Glutamatergic neuron (in vitro differentiated cells): ENCODE measurements at places on chromosomes 2 and 18. TPM values are rescaled to one million over a fixed set of nuclear protein-coding genes. Genes with fewer than 3 reads are reported as not detected.

- DNase-seq, result no peak
Measured at GRCh38 chr2:220090050-220090449, 462.6 kb downstream of the SLC4A3 start.

DNA sequence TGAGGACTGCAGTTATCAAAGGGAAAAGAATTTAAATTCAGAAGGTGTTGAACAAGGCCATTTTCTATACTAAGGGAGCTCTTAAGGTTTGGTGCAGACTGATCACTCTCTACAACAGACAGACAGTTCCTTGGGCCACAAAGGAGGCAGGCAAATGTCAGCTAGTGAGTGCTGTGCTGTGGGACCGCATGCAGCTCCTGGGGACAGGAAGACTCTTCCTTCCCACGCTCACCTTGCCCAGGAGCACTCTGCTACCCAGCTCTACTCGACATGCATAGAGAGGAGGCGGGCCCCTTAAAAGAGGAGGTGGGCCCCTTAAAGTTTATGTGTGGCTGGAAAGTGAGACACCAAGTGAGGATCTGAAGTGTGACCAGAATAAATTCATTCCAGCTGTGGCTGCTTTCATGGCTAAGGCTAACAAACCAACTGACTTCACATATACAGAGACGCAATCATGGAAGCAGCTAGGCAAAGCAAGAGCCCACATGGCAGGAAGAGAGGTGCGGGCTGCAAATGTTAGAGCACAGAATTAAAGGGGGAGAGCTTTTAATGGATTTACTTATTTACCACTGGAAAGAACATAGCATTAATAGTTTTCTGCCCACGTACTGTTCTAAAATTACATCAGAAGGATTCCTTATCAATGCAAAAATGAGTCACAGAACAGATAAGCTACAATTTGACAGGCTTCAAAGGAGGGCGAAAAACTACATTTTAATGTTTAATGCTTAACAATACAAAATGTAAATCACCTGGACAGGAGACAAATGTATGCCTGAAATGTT, 101.4 kb upstream of the RNU4ATAC start:
- no peak for DNase-seq

CCDC142 gene
- total RNA-seq, result 28.0 TPM

DNA sequence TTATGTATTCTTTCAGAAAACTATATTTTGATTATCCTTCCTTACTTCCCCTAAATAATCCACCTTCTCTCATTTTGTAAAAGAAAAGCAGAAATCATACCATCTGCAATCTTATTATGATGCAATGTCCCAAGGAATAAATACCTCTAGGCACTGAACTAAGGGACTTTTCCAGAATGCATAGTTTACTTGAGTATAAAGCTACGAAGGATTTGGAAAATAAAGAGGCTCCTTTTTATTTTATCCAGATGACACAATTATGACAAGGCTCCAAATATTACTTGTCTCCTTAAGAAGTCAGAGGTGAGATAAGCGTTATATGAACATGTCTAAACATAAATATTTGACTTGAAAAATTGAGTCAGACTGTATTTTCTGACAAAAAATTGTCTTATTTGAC, 72.1 kb downstream of the COL3A1 start:
- no peak for DNase-seq

ESCO1 gene
- total RNA-seq, result 14.3 TPM

GRCh38 chr2:128324897-128325410, 6.3 kb upstream of the HS6ST1 start:
- DNase-seq, result no peak

- no peak for DNase-seq
Measured at GRCh38 chr2:131029812-131030211, 63.4 kb downstream of the FAM168B start.

GRCh38 chr2:163247847-163248220, 409.3 kb upstream of the KCNH7 start:
- no peak for DNase-seq

DNA sequence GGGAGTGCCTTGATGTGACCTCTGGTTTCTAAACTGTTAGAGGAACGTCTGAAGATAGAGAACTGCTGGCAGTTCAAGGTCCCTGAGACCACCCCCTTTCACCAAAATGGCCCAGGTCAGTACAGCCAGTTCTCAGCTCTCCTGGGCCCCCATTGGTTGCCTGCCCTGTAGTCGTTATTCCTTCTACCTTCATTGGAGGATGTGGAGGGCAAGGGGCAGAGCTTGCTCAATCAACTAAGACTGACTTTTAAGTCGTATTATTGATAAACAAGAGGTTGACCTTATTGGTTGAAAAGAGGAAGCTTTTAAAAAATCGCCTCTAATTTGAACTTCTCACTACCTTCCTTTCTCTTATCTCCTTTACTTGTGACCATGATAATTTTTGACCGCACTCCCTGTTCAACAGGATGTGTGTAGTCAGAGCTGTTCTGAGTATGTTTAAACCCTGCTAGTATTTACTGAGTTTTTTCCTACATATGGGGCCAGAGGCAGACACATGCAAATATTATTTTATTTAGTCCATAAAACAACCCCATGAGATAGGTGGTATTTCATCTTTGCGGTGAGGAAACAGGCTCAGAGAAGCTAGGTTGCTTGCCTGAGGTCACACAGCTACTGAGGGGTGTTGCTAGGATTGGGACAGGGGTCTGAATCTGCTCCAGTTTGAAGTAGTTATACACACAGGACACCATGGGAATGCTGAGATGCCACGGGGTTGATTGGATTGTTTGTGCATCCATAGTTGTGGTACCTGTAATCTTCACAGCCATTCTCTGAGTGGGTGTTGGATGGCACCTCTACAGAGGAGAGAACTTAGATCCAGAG, 65.9 kb downstream of the TMEM247 start:
- DNase-seq, result no peak

APCDD1 gene
- 171 TPM for total RNA-seq

GAD1 gene
- 0.44 TPM for total RNA-seq

- DNase-seq, result peak; percentile 58
Measured at GRCh38 chr2:134120733-134121630, 132.9 kb upstream of the MGAT5 start.

DNA sequence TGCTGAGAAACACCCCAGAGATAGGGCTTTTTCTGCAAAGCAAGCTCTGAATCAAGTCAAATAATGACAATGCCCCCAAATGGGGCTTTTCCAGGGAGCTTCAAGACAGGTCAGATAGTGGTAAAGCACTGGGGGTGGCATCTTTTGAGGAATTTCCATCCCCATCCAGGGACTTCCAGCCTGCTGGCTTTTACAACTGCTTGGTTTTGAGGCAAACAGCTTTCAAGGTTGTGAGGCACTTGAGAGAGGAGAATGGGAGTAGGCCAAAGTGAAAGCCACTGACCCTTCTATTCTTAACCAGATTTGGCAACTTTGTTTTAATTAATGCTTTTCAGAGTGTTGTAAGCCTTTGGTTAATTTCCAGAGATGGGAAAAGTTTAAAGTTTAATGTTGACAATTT, 762.0 kb upstream of the POU3F3 start:
- no peak for DNase-seq

GRCh38 chr2:241258505-241259280, 56.8 kb downstream of the HDLBP start:
- no peak for DNase-seq

GRCh38 chr18:596288-596881, 403 bp upstream of the CLUL1 start:
- no peak for DNase-seq

GRCh38 chr2:42562474-42563144, 5.8 kb upstream of the MTA3 start:
- DNase-seq, result no peak

- DNase-seq, result no peak
Measured at GRCh38 chr2:19021100-19021476, 337.3 kb downstream of the OSR1 start.

- DNase-seq, result no peak
Measured at GRCh38 chr18:47254341-47254939, 3.0 kb upstream of the SKOR2 start.

DNA sequence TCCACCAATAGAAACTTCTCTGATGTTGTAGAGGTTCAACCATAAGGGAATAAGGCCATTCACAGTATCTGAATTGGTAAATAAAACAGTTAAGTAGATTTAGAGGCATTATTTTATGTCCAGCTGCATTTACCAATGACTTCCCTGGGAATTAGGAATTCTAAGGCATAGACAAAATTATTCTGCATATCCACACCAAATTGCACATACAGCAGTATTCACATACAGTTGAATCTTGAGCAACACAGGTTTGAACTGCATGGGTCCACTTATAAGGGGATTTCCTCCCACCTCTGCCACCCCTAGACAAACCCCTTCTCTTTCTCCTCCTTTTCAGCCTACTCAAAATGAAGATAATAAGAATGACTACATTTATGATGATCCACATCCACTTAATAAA, 54.4 kb downstream of the COL5A2 start:
- DNase-seq, result no peak

DNA sequence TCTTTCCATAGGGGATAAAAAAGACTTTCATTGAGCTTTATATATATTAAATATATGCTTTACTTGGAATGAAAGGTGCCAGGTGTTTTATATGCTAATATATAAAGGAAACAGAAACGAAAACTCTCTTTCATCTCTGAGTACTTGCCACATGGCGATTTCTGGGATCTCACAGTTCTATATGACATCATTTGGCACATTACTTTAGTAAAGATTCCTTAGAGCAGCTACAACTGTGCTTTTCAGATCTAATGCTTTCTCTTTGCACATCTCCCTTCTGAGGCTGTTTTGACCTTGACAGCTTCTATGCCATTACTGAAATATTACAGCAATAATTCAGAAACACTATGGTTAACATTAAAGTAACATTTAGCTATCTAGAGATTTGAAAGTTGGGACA, 1082.9 kb upstream of the CDH2 start:
- no peak for DNase-seq

DNA sequence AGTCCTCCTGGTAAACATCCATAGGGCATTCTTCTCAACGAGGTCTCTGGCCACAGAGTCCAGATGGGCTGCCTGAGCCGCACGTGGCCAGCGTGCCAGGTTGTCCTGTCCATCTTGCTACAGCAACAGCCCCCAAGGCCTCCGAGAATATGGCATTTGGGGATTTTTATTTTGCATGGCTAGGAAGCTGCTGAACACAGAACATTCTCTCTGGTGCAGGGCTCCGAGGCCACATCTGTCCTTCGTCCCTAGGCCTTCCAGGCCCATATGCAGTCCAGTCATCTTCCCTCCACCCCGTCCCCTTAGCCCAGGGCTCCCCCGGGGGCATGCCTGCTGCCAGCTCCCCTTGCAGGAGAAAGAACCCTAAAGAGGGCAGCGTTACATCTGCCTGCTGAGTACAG, 2.3 kb downstream of the HDAC4 start:
- peak; percentile 91 for DNase-seq

NR4A2 gene
- total RNA-seq, result 2.2 TPM

DNA sequence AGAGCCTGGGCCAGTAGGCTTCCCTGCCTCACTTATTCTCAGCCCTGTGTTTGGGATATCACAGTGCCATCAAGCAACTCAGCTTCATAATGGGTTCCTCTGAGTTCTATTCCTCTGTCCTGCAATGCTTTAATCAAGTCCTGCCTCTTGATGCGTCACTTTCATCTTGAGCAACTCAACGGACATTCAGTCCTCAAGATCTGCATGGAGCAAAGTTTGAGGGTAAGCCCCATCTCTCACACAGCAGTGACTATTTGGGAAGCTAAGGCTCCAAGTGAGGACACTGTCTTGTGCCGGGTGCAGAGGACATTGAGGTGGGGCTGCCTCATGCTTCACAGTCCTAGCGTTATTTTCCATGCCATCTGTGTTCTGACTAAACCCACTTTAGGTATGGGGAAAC, 50.9 kb upstream of the PLB1 start:
- no peak for DNase-seq

- DNase-seq, result no peak
Measured at GRCh38 chr2:68775272-68775842, 40.7 kb downstream of the ARHGAP25 start.

DNA sequence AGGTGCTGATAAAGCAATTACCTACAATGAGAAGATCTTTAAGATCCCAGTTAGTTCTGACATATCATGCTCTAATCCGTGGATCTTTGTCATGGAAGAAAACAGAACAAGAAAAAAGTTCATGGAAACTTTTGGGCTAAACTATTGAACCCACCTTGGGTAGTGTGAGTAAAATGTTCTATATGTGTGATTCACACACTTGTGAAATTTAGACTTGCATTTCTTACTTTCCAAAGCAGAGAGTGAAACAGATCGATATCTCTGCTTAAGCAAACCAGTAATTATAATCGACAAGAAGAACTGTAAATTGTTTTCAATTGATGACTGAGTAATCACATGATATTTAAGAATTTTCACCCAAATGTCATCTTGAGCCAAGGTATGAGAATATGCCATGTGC, 214.2 kb downstream of the HRH4 start:
- DNase-seq, result no peak

DNA sequence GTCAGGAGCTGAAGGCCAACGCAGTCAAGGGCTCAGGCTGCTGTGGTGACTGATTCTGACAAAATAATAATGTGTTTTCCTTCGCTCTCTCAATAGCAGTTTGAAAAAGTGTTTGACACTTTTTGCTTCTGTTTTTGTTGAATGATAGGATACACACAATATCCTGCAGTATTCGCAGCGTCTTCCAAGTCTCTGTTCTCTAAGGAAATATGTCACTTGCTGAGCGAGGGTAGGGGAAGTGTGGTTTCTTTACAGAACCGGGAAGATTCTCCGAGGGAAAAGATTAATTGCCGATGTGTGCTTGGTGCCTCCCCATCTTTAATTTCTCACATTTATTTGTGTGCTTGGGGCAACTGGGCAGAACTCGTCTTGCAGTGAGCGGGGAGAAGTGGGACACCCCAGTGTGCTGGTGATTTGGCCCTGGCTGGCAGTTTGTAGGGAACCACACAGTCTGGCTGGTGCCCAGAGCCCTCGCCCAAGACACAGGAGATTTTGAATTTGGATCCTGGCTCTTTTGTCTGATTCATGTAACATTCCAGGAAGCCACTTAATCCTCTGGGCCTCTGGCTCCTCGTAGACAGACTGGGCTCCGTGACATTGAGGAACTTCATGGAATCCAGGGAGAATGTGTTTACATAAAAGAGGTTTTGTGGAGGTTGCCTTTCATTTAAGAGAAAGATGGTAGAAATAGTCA, 169.4 kb downstream of the LDLRAD4 start:
- no peak for DNase-seq

- no peak for DNase-seq
Measured at GRCh38 chr18:71301596-71301995, 1012.8 kb downstream of the SOCS6 start.

DNA sequence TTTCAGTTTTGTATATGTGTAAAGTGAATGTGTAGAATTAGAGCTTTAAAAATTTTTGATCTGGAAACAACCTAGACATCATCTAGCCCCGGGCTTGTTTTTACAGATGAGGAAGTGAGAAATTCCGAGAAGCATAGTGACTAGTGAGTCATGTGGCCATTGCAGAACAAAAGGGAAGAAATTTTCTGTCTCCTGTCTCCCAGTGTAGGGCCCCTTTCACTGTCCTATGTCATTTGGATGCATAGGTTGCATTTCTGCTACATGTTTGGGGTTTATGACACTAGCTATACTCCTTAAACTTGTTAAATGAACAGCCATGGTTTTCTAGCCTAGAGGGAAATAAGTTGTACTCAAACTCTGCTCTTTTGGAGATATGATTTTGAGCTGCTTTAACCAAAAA, 84.6 kb downstream of the PLCL1 start:
- no peak for DNase-seq
